ENCODE measurements at places on chromosomes 5 and 9. TPM values are rescaled to one million over a fixed set of nuclear protein-coding genes. Genes with fewer than 3 reads are reported as not detected.

- DNase-seq, result no peak
Observed at GRCh38 chr9:36924071-36924470, 110.0 kb downstream of the PAX5 start.

GRCh38 chr5:124576848-124577409, 169.5 kb downstream of the ZNF608 start:
- no peak for DNase-seq

GRCh38 chr9:83209188-83209731, 146.3 kb upstream of the RASEF start:
- no peak for DNase-seq

GRCh38 chr5:17396247-17396646, 101.8 kb upstream of the TAF11L2 start:
- no peak for DNase-seq

Gene FAM200C
- 0.47 TPM for total RNA-seq

- no peak for DNase-seq
Observed at GRCh38 chr9:96411129-96411838, 6.9 kb downstream of the ZNF367 start.

- no peak for DNase-seq
Observed at GRCh38 chr5:8842971-8843551, 702.8 kb downstream of the SEMA5A start.

DNA sequence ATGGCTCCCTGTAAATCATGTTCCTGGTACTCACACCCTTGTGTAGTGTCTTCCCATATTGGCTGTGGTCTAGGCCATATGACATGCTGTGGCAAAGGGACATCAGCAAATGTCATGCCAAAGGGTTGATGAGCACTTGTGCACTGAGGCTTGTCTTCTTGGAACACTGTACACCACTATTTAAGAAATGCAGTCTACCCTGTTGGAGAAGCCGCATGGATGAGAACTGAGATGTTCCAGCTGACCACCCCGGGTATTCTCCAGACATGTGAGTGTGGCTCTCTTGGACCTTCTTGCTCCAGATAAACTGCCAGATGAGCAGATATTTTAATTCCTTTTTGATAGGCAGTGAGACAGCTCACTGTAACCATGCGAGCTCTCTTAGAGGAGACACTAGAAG, 20.5 kb upstream of the NPR3 start:
- DNase-seq, result no peak

DNA sequence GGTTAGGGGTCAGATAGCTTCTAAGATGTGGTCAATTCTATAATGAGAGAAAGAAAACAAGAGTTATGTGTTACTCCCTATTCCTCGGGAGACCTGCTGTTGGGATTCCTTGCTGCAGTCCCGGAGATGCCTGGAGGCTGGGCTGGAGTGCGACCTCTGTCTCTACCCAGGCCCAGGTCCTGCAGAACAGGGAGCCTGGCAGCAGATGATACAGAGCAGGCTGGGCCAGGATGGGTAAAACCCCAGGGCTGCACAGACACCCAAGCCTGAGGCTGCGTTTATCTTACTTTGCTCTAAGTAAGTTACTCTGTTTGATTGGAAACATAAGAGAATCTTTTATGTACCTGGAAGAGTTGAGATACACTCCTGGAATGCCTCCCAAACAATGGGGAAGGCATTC, 26.9 kb upstream of the FAM120AOS start:
- no peak for DNase-seq

Gene ARHGEF28
- 0.52 TPM for total RNA-seq

Gene ACTBL2
- not detected for total RNA-seq

- DNase-seq, result no peak
Observed at GRCh38 chr9:130624154-130624553, 40.2 kb upstream of the PRDM12 start.

- no peak for DNase-seq
Observed at GRCh38 chr5:146703899-146704298, 174.7 kb downstream of the PPP2R2B start.

Gene POLE3
- total RNA-seq, result 64.2 TPM

DNA sequence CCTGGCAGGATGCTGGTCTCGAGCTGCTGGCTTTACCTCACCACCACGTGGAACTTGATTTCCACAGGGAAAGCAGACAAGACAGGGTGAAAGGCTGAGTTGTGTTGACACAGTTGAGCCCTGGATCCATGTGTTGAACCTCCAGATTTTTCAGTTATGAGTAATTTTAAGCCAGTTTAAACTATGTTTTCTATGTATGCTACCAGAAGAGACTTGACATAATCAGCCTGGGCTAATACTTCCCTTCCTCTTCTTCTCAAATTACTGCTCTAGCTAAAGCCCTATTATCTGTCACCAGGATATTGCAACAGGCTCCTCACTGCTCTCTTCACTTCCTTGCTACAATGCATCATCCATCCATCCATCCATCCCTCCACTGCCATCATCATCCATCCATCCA, 12.0 kb upstream of the PHYKPL start:
- DNase-seq, result no peak

DNA sequence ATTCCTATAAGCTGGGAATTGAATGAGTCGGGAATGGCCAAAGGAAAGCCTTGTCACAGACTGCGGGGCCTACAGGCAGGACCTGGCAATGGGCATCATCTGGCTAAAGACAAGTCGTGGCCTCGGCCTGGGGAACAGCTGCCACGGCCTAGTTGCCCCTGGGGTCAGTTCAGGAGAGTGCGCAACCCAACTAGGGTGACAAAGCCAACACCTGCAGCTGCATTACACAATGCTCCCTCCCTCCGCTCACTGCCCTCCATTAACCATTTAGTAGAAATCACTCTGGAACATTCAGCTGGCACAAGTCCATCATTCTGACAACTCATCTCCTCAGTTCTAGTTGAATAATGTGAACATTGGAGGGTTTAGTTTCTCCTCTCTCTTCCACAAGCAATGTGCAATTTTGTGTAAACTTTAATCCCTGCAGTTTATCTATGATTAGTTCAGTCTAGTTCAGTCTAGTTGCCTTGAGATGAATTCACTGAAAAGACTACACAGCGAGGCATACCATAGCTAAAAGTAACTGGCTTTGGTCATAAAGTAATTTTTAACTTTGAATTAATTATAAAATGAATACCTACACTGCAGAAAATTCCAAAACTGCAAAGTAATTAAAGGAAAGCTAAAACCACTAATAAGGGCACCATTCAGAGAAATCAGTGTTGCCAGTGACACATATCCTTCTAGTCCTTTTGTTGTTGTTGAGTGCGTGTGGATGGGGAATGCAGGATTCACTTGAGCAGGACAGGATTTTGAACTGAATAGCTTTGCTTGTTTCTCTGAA, 5.1 kb downstream of the GLDC start:
- no peak for DNase-seq

DNA sequence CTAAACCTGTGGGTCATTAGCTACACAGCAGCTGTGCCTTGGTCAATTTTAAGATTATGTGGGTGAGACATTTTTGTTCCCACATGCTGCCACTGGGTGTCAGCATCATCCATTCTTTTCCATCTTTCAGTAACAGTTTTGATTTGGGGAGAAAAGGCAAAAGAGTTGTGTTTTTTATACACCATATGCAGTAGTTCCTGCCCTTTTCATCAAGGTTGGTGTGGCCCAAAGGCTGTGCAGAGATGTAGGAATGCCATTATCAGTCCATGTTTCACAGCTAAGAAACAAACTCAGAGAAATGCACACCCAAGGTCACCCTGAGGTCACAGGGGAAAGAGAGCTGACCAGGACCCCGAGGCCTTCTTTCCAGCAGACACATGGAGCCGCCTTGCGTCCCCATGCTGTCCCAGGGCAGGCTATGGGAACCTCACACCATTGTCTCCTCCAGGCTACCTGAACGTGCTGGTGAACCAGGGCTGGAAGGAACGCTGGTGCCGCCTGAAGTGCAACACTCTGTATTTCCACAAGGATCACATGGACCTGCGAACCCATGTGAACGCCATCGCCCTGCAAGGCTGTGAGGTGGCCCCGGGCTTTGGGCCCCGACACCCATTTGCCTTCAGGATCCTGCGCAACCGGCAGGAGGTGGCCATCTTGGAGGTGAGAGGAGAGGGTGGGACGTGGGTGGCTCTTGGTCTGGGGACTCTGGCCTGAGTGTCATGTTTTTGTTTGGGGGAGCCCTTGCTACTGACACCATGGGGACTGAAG, 27.8 kb upstream of the GRPEL2 start:
- peak; percentile 63 for DNase-seq

Gene ARSI
- not detected for total RNA-seq

DNA sequence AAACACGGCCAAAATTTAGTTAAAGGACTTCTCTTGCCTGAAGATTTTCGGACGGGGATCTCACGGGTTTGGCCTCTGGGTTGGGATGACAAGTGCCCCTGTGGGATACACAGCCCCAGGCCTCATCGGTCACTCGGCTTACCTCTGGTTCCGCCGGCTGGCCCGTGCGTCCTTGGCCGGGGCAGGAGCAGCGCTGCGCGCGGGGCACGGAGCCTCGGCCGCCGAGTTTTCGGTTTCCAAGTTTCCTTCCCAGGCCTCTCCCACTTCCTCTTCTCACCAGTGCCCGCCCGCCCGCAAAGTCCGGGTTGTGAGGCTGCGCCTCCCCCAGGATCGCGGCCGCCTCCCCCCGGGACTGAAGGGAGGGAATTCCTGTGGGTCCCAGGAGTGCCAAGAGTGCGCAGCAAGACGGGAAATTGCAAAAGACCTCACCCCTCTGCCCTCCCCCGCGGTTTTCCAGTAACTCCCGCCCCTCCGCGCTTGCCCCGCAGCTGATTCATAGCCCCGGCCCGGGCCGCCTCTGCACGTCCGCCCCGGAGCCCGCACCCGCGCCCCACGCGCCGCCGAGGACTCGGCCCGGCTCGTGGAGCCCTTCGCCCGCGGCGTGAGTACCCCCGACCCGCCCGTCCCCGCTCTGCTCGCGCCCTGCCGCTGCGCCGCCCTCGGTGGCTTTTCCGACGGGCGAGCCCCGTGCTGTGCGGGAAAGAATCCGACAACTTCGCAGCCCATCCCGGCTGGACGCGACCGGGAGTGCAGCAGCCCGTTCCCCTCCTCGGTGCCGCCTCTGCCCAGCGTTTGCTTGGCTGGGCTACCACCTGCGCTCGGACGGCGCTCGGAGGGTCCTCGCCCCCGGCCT, at the start of gene OSMR:
TSS of gene OSMR (plus strand) at position 487 of the 853 bp plus-strand sequence. CDS start 23,033 bp downstream, outside the sequence.
- no peak for DNase-seq

GRCh38 chr9:135448663-135449100, 30.9 kb upstream of the PPP1R26 start:
- no peak for DNase-seq

Gene DMRT3
- total RNA-seq, result not detected

Gene FRMD3
- 0.52 TPM for total RNA-seq

Gene ADAMTSL1
- total RNA-seq, result not detected

Gene SMC5
- 47.0 TPM for total RNA-seq

GRCh38 chr5:137438932-137439331, 60.2 kb downstream of the SPOCK1 start:
- DNase-seq, result no peak
